ENCODE measurements at places on chromosomes 11 and 22. TPM values are rescaled to one million over a fixed set of nuclear protein-coding genes. Genes with fewer than 3 reads are reported as not detected.

GRCh38 chr11:11081288-11081687 lies 223.4 kb upstream of the ZBED5 start:
- DNase-seq, result no peak

GRCh38 chr11:32002311-32002710 lies 88.6 kb upstream of the RCN1 start:
- peak; percentile 57 for DNase-seq

DNA sequence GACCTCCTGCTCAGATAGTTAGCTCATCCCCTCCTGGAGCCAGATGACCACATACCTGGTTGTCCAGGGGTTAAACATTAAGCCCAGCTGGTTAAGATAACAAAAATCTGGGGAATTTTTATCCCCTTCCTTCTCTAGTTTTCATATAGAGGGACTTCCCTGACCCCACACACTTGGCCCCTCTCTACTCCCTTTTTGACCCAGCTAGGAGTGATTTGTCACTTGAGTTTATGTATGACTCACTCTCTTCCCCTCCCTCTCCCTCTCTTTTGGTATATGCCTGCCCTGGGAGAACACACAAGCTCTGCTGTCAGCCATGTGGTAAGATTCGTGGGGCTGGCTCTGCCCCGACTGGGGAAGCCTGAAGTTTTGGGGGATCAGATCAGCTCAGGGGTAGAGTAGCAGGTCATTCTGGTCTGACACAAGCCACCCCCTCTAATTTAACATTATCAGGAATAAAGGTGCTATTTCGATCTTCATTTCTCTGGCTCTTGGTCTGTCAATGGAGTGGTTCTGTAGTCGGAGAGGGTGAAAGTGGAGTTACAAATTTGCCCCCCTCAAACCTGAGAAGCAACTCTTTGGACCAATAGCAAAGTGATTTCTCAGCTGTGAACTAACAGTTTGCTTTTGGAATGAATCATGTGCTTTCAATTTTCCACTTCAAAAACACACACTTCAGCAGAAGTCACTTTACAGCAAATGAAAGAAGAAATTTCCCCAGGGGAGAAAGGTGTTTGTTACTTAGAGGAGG lies 415.3 kb upstream of the CADM1 start:
- DNase-seq, result no peak

PI4KA gene
- total RNA-seq, result 36.5 TPM

GRCh38 chr22:27099946-27100722 lies 442.7 kb downstream of the MIAT start:
- DNase-seq, result no peak

Data from GM23248 (cell line).